ENCODE measurements at places on chromosomes 2 and 18. TPM values are rescaled to one million over a fixed set of nuclear protein-coding genes. Genes with fewer than 3 reads are reported as not detected.

DNA sequence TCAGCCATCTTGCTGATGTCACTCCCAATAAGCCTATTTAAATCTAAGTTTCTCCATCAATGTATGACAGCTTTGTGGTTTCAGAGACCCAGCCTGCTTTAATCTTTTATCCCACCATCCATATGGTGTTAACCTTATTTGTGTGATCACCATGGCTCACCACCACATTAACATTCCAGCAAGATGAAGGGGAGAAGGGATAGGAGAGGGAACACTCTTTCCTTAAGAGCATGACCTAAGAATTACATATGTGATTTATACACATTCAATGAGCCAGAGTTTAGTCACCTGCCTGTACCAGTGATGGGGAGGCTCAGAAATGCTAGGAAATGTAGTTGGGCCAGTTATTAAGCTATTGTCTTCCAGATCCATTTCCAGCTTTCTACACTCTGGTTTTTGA, 44.5 kb upstream of the CHN1 start:
- DNase-seq: no peak

DNA sequence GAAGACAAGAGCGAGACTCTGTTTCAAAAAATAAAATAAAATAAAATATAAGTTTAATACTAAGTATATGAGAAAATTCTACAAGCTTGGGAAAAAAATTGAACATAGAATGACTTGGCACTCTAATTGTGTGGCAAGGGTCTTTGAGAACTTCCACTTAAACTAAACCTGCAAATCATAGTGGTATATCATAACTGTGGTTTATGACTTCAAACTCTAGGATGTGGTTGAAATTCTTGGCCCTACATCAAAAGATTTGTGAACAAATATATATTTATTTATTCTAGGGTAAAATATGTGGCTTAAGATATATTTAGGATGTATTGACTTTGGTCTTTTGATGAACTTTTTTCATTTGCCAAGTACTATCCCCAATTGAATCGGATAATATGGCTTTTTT, 3.1 kb upstream of the FAM171B start:
- DNase-seq: no peak

GRCh38 chr2:240155048-240155744, 14.7 kb upstream of the OTOS start:
- DNase-seq: no peak

DNA sequence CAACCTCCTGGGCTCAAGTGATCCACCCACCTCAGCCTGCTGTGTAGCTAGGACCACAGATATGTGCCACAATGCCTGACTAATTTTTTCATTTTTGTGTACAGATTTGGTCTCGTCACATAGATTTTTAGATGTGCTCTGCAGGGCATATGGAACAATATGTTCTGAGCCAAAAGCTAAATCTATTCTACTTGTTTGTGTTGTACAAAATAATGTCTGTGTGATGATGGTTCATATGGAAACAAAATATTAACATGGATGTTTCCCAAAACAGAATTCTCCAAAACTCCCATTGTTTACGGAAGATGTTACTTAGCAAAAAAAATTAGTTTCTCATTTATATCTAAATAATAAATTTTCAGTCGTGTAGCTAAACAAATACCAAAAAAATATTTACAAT, 12.6 kb upstream of the KLHL23 start:
- no peak for DNase-seq

DNA sequence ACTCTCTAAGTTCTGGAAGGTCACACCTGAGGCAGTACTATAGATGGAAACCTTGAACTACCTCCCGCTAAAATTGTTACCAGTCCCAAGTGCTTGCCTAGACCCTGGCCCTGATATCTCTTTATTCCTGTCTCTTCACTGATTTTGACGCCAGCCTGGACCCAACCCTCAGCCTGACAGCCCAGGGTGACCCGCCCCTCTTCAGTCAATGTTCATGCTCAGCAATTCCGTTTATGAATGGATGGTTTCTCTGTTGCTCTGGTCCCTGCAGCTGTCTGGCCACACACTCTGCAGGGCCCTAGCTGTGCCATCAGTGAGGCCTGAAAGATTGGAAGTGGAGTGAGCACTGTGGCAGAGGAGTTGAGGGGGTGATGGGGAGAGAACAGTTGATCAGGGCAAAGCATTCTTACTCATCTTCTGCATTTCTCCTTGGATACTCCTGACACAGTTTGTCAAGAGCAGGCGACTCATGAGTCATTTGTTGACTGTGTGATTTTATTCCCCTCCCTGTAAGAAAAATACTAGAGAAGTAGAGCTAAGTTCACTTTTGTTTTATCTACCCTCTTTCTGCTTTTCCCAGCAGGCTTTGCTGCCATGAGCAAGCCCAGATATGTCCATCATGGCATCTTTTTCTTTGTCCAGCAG, 46.0 kb downstream of the NPAS2 start:
- DNase-seq: no peak

GRCh38 chr2:174931724-174932123, 73.5 kb downstream of the CHN1 start:
- no peak for DNase-seq

DNA sequence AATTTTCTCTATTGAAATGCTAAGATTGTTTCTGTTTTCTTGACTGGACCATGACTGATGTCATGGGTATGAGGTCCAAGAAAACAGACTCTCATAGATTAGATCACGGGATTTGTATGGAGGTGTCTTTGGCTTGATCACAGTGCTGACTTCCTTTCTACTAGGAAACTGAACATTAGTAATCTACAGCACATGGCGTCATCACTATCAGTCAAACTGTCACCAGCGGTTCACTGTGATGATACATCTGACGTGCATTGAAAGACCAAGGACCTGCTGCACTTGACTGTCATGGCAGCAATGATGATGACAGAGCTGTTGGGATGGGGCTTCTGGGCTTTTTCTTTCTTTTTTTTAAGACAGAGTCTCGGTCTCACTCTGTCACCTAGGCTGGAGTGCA, 28.2 kb upstream of the IMPA2 start:
- DNase-seq: no peak

GRCh38 chr2:172849519-172850217, 114.0 kb downstream of the RAPGEF4 start:
- DNase-seq: no peak

DNA sequence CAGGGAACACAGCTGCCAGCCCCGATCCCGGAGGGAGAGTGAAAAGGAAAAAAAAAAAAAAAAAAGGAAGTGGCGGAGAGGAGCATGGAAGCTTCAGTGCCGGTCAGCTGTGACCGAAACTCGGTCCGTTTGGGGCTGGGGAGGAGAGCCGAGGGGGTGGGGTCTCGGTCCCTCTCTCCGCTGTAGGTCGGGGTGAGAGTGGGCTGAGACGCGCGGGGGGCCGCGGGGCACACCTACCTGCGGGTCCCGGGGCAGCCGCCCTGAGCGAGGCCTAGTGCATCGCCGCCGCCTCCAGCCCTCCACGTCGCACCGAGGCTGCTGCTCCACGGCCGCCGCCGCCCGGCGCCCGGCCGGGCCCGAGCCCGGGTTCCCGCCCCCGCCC, 536 bp downstream of the VPS54 start:
- no peak for DNase-seq

The CCL20 gene
- total RNA-seq: not detected

The SPHKAP gene
- total RNA-seq: not detected

The CTDSP1 gene
- total RNA-seq: 105 TPM

The CEP76 gene
- total RNA-seq: 9.1 TPM
